ENCODE measurements at places on chromosomes 1 and 21.

DNA sequence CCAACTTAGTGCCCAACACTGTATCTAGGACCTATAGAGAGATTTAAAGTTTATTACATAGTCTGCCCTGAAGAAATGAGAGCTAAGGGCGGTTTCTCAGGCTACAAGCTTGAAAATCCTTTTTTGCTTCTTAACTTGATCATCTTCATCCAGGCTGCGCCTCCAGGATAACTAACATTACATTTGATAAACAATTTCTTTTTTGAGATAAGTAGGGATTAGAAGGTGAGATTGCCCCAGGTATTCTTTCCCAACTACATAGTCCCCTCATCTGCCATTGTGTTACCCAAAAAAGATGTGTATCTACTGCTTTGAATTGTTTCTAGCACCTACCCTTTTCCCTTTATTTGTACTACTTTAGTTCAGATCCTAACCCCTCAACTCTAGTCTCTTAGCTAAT, 25.4 kb downstream of the NUF2 start:
- no peak for DNase-seq

DNA sequence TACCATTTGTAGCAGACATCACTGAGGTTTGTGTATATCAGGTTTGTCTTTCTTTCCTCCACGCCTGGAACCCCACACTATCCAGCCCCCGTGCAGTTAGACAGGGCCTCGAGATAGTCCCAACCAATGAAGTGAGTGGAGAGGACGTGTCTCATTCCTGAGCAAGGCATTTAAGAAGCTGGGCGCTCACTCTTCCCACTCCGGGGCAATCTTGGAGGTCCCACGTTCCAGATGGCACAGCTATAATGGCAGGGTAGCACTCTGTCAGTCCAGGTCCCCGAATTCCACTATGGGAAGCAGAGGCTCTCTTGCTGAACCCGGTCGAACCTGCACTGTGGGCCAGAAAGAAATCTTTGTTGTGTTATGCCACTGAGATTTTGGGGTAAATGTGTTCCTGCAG, 57.3 kb upstream of the CSF3R start:
- DNase-seq: no peak

GRCh38 chr1:179825206-179825605, 52.4 kb downstream of the TOR1AIP2 start:
- no peak for DNase-seq

GRCh38 chr1:30318864-30319718, 404.3 kb downstream of the MATN1 start:
- no peak for DNase-seq

- DNase-seq: no peak
Measured at GRCh38 chr1:47575855-47576757, 138.3 kb downstream of the FOXD2 start.

- DNase-seq: no peak
Measured at GRCh38 chr1:66253330-66253921, 280.5 kb upstream of the SGIP1 start.

- no peak for DNase-seq
Measured at GRCh38 chr1:67831850-67832513, 1.3 kb downstream of the GNG12 start.

DNA sequence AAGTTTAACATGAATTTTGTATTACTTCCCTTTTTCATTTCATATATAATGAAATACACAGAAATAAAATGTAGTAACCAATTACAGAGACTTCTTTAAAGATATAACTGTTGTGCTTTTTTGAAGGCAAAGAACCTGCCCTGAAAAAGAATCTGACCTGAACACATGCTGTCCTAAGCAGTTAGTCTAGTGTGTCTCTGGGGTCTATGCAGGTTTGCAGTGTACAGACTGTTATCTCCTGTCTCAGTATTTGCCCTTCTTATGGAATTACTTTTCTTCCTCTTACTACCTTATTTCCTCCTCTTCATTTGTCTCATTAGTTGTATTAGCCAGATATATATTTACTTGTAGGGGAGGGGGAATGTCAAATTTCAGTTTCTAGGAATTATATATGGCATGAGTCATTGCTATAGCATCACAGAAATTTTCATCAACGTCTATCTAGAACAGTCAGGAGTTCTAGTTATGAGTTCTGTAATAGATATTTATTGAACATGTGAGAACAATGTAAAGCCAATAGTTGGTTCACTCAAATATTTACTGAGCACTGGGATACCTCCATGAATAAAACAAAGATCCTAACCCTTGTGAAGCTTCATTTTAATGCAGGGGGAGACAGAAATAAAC, 28.4 kb upstream of the PLEKHO1 start:
- no peak for DNase-seq

- peak; percentile 98 for DNase-seq
Measured at GRCh38 chr1:32716312-32717148, 14.0 kb upstream of the SYNC start.

DNA sequence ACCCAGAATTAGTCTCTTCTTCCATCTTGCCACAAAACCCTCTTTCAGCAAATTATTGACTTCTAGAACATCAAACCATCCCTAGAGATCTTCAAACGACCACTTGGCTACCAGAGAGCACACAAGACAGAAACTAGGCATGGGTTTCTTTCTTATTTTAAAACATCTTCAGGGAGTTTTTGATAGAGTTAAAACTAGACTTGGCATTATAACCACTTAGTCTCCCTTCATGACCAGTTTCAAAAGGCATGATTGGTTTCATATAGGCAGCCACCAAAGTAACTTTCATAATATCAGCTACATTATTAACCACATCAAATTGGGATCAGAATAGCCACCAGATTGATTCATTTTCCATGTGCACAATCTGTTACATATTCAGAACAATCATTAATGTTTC, 368.4 kb upstream of the GREM2 start:
- no peak for DNase-seq

DNA sequence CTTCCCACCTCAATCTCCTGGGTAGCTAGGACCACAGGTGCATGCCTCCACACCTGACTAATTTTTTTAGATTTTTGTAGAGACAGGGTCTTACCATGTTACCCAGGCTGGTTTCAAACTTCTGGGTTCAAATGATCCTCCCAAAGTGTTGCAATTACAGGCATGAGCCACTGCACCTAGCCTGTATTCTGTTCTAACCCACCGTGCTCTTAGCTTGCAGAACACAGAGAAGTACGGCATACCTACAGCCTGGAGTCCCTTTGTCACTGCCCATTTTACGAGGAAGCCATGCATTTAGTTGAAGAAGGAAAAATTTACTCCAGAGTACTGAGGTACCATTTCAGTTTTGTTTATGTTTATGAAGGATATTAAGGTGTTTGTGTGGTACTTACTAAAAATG, 29.7 kb upstream of the NEXN start:
- no peak for DNase-seq

DNA sequence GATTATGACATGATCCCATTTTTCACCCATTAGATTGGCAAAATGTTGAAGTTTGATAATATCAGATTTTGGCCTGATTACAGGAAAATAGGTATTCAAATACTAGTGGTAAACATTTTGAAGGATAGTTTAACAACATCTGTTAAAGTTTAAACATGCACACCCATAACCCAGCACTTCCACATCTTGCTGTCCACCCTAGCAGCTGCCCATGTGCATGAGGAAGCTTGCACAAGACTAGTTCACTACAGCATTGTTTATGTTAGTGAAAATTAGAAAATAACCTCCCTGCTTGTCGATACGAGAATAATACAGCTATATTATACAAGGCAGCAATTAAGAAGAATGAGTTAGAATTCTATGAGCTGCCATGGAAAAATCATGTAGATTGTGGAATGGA, 127.6 kb downstream of the C1orf21 start:
- DNase-seq: no peak

- DNase-seq: no peak
Measured at GRCh38 chr1:172321451-172321850, 99.0 kb upstream of the C1orf105 start.

DNA sequence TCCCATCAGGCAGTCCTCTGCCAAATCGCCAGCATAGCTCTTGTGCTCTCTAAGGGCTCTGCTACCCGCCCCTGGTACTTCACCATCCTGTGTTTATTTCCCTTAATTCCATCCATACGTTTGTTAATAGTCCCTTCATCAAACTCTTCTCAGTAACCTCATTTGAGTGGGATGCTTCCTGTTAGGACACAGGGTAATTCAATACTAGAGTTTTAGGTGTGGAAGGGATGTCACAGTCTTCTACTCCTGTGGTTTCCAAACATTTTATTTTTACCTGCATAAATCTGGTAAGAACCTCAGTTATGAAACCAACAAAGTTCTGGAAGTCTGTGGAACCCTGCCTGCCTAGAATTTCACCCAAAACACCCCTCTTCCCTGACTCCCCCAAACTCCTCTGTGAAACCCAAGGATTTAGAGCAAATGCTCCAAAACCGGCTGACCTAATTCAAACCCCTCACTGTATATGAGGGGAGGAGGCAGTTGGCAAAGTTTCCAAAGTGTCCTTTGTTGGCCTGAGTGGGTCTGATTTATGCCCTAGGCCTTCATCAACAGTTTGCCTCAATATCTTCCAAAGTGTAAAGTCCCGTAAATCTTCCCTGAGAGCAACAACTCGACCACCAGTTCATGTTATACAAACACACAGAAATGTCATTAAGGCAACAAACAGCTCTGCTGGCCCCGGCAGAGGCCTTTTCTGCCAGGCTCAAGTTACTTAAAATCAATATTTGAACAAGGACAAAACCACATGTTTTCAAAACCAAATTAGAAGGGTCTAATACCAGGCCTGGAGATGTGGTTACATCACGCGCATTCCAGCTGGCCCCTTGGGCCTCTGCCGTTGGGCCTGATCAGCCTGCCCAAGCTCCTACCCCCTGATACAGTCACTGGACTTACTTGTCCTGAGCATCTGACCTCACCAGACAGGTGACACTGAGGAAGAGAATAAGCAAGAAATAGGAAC, 82.4 kb upstream of the FGGY start:
- no peak for DNase-seq

GRCh38 chr1:119808491-119808890, 2.8 kb downstream of the REG4 start:
- DNase-seq: no peak

- no peak for DNase-seq
Measured at GRCh38 chr21:38938343-38938742, 132.6 kb downstream of the ETS2 start.

GRCh38 chr1:206633708-206634121, 1.6 kb upstream of the DYRK3 start:
- DNase-seq: no peak

DNA sequence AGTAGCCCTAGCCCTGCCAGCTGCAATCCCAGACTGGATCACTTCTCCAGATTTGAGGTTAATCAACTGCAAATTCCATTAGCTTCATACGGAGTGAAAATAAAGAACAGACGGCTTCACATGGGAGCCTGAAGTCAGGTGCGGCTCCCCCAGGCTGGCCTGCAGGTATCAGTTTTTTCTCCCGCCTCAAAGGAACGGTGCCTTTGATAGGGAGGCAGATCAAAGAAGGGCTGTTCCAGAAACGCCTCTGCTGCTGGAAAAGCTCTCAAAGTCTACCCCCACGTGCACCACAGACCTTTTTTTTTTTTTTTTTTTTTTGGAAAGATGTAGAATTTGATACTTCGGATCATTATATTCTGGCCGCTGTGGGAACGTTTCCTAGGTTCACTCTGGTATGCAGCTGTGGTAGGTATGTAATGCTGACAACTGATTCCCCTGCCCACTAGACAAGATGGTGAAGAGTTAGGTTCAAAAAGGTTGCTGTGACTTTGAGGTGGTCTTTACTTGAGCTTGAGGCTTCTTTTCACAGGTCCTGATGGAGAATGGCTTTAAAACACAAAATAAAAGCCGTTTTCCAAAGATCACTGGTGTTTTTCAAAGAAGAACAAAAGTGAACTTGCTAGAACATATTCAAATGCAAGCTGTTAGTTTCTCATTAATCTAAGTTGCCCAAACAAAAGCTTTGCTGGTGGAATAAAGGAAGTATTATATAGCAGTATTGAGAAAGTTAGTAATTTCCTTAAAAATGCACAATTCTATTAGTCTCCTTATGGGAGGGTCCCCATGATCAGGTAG, 189.0 kb upstream of the NFIA start:
- no peak for DNase-seq

DNA sequence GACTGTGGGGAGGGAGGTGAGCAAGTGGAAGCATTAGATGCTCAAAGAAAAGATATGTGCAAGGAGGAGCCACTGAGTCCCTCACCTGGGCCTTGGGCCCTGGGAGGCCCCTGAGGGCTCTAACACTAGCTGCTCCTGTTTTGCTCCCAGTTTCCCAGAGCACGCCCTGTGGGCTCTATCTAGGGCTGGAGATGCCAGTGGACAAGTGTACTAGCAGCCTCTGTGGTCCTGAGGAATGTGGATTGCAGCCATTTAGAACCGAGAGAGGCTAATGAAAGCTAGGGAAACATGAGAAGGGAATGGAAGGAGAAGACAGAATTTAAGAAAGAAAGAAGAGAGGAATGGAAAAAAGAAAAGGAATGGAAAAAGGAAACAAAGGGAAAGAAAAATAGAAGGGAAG, 10.0 kb upstream of the TBX15 start:
- DNase-seq: no peak

DNA sequence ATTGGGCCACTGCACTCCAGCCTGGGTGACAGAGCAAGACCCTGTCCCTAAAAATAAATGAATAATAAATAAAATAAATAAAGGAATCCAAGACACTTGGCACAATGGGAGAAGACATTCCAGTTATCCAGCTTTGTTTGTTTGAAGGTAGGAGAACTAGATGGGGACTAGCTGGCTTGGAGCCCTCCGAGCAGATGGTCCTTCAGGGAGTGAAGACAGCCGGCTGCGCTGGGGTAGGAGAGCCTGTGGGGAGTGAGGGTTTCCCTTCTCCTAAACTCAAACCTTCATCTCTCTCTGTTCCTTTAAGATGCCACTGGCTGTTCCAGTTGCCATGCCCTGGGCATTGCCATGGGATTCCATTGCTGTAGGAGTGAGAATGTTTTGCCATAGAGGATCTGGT, 120.6 kb downstream of the NAV1 start:
- DNase-seq: no peak
